ENCODE measurements at places on chromosomes 7 and 10.
A peak's percentile ranks its signal among the peaks of the same experiment; 100 is the strongest.

DNA sequence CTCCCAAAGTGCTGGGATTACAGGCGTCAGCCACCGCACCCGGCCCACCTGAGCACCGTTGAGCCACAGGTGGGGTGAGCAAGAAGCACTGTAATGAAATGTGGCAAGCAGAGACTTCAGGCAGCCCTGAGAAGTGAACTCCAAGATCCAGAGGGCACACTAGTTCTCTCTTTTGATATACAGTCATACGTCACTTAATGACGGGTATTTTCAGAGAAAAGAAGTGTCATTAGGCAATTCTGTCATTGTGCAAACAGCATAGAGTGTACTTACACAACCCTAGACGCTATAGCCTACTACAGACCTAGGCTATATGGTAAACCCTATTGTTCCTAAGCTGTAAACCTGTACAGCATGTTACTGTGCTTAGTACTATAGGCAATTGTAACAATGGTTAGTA lies 7.9 kb downstream of the PANK1 start:
- no peak for DNase-seq

- DNase-seq = no peak
Observed at GRCh38 chr7:91946549-91946948, 5.9 kb downstream of the AKAP9 start.

DNA sequence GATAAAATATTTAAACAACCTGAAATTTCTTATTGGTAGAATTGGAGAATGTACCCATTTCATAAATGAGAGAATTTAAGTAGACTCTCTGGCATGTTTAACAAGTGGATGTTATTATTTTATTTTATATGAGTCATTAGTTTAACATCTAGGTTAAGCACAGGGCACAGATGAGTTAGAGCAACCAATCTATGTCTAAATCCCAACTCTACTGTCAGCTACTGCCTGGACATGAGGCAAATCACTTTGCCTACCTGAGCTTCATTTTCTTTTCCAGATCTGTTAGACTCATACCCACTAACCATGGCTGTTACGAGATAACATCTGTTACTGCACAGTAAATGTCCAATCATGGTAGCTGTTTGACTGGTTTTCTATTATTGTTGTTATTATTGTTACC lies 251.1 kb downstream of the INHBA start:
- peak; percentile 14 for DNase-seq

DNA sequence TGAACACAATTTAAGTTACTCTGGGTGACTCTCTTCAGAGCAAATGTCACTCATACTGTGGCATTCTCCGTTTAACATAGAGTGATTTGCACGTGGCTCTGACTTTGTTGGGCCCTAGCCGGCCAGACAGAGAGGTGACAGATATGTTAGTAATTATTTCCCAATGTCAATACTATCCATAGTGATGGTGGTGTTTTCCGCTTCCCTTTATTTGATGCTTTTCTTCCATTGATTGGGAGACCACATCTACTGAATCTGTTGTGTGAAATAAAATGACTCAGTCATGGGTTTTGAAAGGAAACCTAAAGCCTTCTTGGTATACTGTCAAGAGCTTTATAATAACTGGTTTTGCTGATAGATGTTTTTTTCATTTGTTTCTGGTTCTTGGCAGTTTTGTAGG lies 7.4 kb downstream of the AVL9 start:
- DNase-seq = no peak

GRCh38 chr7:134942690-134943466 lies 43.4 kb upstream of the AGBL3 start:
- DNase-seq = no peak

- no peak for DNase-seq
Observed at GRCh38 chr7:93364806-93365205, 132.6 kb downstream of the VPS50 start.

DNA sequence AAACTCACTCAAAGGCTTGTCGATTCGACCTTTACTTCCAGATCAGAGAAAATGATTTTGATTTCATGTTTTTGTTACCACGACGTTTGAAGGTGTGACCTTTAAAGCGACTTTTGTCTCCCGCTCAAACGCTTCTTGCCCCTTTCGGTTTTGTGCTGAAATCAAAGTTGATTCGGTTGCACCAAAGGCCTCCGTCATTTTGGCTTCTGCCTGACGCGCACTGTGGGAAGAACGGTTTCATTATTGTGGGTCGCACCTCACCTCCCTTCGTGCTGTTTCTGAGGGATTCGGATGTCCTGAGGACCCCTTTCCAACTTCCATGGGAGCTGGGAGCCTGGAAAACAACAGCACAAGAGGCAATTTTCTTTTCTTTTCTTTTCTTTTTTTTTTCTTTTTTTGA lies 176.9 kb downstream of the DNAJB6 start:
- DNase-seq = no peak

DNA sequence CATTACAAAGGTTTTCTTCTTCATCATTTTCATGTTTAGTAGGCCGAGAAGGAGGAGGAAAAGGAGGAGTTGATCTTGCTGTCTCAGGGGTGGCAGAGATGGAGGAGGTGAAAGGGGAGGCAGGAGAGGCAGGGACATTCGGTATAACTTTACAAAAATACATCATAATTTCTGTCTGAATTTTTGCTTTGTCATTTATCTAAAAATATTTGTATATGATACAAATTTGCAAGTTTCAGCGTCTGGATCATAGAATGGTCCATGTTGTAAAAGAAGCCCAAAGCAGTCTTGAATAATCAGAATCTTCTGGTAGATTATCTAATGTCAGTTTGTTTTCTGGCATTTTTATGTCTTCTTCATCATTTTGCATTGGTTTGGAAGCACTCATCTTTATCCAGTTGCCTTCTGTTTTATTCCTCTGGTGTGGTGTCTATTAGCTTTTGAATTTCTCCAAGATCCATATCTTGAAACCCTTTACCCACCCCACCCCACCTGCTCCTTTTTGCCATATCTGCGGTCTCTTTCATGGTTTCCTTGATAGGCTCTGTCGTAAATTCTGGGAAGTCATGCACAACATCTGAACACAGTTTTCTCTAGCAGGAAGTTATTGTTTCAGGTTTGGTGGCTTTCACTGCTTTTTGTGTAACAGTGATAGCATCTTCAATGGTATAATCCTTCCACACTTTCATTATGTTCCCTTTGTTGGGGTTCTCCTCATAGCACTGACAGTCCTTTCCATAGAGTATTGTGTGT lies 95.0 kb downstream of the ST7 start:
- DNase-seq = no peak

DNA sequence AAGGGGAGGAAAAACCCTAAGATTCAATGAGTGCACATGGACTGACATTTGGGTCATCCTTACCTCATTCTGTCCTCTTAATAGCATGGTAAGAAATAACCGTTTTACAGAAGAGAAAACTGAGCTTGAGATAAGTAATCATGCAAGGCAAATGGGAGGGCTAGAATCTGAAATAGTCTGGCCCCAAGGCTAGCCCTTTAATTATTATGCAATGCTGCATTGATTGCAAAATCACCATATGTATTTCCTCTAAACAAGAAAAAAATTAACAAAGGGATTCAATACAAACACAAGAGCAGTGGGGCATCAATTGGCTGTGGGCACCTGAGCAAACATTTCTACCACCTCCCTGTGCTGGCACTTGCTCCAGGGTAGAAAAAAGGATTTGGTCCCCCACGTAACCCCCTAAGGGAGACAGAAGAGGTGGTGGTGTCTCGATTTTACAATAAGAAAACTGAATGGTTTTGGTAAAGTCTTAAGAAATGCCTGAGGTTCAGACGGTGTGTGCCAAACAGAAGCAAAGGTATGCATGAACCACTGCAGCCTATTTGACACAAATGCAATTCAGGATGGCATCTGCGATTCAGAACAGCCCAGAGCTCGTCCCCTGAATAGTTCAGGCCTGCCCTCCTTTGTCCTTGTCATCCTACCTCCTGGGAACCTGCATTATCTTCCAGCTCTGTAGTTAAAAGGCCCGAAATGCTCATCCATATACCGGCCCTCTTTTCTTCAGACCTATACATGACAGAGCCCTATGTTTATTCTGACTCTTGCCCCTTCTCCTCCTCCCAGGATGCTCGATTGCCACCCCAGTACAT lies 23.6 kb downstream of the PIP4K2A start:
- DNase-seq = peak; percentile 18

- no peak for DNase-seq
Observed at GRCh38 chr10:114607358-114607998, 50.6 kb downstream of the ABLIM1 start.

GRCh38 chr10:29241925-29242324 lies 46.9 kb upstream of the LYZL1 start:
- no peak for DNase-seq

DNA sequence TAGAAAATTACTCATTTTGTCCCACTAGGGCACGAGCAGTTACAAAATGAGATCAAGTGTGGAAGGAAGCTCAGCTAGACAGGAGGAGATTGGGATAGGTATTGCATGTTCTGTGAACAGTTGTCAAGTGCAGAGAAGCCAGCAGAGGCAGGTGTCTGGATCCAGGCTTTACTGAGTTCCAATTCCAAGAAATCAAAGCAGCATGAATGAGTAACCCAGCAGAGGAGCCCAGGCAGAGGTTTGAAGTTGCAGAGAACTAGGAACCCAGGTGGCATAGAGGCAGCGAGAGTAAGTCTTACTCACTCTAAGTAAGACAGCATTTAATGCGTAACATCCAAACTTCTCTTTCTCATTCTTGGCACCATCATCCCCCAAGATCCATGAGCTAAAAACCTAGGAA lies 11.8 kb downstream of the MRC1 start:
- DNase-seq = no peak

DNA sequence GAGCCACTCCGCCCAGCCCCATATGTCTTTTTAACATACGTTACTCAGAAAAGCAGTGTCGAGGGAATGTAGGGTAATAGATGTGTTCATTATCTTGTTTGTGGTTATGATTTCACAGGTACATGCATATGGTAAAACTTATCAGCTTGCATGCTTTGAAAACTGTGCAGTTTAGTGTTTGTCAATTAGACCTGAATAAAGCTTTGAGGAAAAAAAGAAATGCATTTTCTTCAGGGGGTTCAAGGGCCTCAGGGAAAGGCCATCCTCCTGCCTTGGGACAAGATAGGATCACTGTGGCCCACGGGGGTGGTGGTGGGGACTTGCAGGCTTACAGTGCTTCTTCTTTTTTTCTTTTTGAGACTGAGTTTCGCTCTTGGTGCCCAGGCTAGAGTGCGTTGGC lies 16.0 kb upstream of the C10orf95 start:
- no peak for DNase-seq

- DNase-seq = no peak
Observed at GRCh38 chr10:113108194-113108835, 158.3 kb downstream of the TCF7L2 start.

GRCh38 chr7:111173528-111173927 lies 82.6 kb downstream of the LRRN3 start:
- no peak for DNase-seq

DNA sequence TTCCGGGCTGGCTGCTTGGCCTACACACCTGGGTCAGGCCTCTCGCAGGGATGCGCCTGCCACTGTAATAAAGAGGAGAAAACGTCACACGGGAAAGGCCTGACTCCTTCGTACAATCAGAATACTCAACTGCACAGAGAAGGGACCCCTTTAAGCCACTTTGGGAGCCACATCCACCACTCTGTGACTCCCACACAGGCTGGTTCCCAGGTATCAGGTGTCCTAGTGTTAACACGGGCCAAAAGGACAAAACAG lies 5.8 kb upstream of the ZNF736 start:
- DNase-seq = no peak

DNA sequence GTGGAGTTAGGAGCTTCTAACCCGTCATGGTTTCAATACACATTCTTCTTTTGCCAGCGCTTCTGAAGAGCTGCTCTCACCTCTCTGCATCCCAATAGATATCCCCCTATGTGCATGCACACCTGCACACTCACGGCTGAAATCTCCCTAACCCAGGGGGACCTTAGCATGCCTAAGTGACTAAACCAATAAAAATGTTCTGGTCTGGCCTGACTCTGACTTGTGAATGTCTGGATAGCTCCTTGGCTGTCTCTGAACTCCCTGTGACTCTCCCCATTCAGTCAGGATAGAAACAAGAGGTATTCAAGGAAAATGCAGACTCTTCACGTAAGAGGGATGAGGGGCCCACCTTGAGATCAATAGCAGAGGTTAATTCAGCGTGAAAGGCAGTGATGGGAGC lies 22.4 kb downstream of the PRSS2 start:
- DNase-seq = no peak

DNA sequence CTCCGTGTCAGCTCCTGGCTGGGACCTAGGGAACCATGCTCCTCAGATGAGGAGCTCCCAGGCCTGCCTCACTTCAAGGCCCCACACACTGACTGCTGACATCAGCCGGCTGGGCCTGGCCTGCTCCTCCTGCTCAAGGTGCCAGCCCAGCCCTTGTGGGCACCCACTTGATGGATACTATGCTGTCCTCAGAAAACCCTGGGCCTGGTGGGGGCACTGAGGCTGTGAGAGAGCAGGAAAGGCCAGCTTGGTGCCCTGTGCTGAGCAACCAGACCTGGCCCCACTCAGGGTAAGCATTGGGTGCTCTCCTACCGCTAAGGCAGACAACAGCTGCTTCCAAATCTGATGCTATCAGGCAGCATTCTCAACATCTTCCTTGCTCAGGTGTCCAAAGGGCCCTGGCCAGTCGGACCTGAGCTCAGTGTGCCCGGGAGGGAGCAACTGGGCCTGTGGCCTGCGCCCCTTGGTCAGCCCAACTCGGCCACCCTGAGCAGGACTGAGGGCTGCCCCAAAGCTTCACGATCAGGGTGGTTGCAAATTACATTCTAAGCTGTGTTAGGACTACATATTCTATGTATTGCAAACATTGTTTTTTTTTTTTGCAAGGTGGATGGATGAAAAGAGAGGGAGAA lies 21.9 kb upstream of the ANTXRL start:
- DNase-seq = no peak

GRCh38 chr10:22466763-22467334 lies 121.6 kb downstream of the SPAG6 start:
- no peak for DNase-seq

DNA sequence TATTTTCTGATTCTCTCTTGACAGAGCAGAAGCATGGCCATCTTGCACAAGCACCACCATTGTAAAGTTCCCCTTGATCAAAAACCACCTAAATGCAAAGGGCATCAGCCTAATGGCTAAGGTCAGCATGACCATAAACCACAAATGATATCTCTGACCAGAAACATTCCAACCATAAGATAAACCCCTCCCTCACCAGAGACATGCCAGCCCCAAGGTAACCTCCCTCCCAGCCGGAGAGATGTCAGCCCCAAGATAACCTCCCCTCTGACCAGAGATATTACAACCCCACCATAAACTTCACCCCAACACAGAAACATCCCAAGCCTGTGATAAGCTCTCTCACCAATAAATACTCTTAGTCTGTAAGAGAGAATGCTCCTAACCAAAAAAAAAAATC lies 72.1 kb upstream of the CDK1 start:
- DNase-seq = no peak

GRCh38 chr10:3424111-3424851 lies 251.7 kb upstream of the PITRM1 start:
- DNase-seq = peak; percentile 48

GRCh38 chr10:105041956-105042355 lies 400.9 kb downstream of the SORCS3 start:
- no peak for DNase-seq

- DNase-seq = peak; percentile 71
Observed at GRCh38 chr10:22325272-22326144, 4.6 kb downstream of the BMI1 start.
